ENCODE measurements at places on chromosomes 5 and 9.

DNA sequence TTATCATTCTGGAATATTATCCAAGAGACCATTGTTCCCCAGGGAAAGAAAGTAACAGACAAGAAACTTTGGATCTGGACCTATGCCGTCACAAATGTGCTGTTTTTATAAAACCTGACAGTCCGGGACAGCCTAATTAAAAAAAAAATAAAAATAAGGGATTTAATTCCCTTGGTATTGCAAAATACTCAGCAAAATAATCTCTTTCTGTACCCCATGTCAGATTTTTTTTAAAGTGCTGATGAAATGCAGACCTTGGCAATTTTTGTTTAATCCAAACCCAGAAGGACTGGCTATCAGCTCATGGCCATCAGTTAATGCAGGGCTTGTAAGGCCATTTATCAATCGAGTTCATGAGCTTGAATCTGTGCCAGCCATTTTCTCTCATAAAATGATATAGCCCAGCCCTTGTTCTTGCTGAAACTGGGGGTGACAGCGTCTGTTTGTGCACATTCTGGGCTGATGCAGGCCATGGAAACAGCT is 162.7 kb upstream of the S1PR3 start:
- H3K27ac ChIP-seq = no peak overlapping the region
- DNase-seq = no peak
- no peaks in the 10 kb centered on the region for H3K27me3 ChIP-seq
- H3K36me3 ChIP-seq = no peaks in the 10 kb centered on the region
- no peak overlapping the region for H3K4me3 ChIP-seq

- no peak overlapping the region for H3K4me3 ChIP-seq
- H3K4me1 ChIP-seq = no peaks in the 10 kb centered on the region
- H3K27me3 ChIP-seq = no peaks in the 10 kb centered on the region
- no peak for DNase-seq
Measured at GRCh38 chr5:82862261-82862660, 214.9 kb downstream of the TMEM167A start.

- H3K36me3 ChIP-seq = no peaks in the 10 kb centered on the region
- no peak overlapping the region for H3K27ac ChIP-seq
- DNase-seq = no peak
- H3K4me1 ChIP-seq = peaks cover 5% of the 10 kb centered on the region
- no peaks in the 10 kb centered on the region for H3K27me3 ChIP-seq
Measured at GRCh38 chr5:4082966-4083564, 487.4 kb downstream of the IRX1 start.

DNA sequence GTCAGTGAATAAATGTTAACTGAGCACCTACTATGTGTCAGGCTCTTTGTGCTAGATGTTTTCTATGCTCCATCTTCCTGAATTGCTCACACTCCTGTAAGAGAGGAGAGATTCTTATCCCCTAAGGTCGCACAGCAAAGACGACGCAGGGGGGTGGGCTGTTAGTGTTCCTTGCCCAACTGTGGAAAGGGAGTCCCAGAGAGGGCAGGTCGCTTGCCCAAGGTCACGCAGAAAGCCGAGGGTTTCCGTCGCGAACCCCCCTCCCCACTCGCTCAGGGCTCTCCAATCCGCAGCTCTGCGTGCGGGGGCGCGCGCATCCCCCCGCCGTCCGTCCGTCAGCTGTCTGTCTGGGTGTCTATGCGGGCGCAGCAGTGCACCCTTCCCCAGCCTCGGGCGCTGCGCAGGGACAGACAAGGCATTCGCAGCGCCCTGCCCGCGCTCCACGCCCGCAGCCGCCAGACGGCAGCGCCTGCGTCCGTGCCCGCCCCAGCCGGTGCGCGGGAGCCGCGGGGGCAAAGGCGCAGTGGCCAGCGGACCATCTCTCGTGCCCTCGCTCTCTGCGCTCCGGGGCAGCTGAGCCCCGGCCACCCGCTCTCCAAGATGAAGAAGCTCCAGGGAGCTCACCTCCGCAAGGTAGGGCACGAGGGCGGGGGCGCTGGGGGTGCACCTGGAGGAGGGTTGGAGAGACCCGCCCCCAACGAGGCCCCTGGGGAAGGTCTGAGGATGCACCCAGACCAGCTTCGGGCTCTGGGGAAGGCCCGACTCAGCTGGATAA is at the start of gene SLC6A7:
Gene SLC6A7, plus strand, starts transcription at position 335 of the 775 bp plus-strand sequence. Its CDS starts 266 bp downstream, at position 601.
- H3K4me3 ChIP-seq = peak within 1 kb of the TSS; percentile 3
- peaks cover 15% of the 10 kb centered on the region for H3K27me3 ChIP-seq
- H3K27ac ChIP-seq = no peak within 1 kb of the TSS
- H3K36me3 ChIP-seq = peaks cover 24% of the 10 kb centered on the region
- H3K4me1 ChIP-seq = peaks cover 12% of the 10 kb centered on the region
- DNase-seq = peak; percentile 43

GRCh38 chr9:128003966-128004604 is 23.3 kb upstream of the EEIG1 start:
- H3K27ac ChIP-seq = no peak overlapping the region
- H3K4me1 ChIP-seq = no peaks in the 10 kb centered on the region
- no peak overlapping the region for H3K4me3 ChIP-seq
- no peaks in the 10 kb centered on the region for H3K27me3 ChIP-seq

DNA sequence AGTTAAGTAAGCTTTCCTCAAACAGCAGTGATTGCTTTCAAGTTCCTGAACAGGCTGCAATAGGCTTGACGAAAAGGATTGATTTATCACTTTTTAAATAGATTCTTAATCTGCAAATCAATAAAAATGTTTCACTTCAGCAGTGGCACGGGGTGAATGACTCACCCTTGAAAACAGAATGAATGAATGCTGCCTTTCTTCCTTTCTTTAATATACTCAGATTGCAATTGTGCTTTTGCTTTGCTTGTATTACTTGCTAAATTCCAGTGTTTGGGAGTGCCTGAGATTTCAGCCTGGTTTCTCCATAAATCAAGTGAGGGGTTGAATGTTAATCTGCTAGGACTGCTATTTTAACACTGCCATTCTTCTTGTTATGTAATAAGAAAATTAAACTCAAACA is 1293.8 kb downstream of the PTPRD start:
- H3K4me1 ChIP-seq = no peaks in the 10 kb centered on the region
- H3K27ac ChIP-seq = no peak overlapping the region
- no peaks in the 10 kb centered on the region for H3K36me3 ChIP-seq
- no peak for DNase-seq
- H3K27me3 ChIP-seq = no peaks in the 10 kb centered on the region

DNA sequence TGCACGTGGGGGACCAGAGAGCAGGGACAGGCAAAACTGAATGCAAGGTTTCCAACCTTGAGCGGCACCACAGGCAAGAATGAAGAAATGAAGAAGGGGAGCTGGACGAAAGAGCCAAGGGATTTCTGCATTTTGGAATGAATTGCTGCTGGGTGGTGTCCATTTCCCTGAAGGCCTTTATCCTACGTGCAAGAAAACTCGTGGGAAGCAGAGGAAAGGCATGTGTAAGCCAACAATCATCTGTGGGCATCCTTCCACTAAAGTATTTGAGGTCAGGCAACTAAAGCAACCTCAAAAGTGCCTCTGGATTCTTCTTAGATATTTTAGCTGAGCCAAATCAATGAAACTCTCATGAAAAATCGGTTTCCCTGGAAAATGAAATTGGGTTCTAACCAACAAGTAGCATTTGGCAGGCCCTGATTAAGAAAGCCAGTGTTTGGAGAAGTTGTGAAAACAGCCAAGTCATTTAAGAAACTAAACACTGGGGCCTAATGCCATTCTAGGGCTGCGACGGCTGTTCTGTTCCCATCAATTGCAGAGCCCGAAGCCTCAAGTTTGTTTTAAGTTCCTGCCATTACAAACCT is 4.7 kb upstream of the TGFBI start:
- H3K4me3 ChIP-seq = no peak overlapping the region
- DNase-seq = no peak
- no peaks in the 10 kb centered on the region for H3K4me1 ChIP-seq
- no peaks in the 10 kb centered on the region for H3K36me3 ChIP-seq

GRCh38 chr9:26562338-26562737 is 330.3 kb downstream of the CAAP1 start:
- no peaks in the 10 kb centered on the region for H3K27me3 ChIP-seq
- no peak for DNase-seq
- H3K4me3 ChIP-seq = no peak overlapping the region
- H3K27ac ChIP-seq = no peak overlapping the region
- H3K4me1 ChIP-seq = no peaks in the 10 kb centered on the region

DNA sequence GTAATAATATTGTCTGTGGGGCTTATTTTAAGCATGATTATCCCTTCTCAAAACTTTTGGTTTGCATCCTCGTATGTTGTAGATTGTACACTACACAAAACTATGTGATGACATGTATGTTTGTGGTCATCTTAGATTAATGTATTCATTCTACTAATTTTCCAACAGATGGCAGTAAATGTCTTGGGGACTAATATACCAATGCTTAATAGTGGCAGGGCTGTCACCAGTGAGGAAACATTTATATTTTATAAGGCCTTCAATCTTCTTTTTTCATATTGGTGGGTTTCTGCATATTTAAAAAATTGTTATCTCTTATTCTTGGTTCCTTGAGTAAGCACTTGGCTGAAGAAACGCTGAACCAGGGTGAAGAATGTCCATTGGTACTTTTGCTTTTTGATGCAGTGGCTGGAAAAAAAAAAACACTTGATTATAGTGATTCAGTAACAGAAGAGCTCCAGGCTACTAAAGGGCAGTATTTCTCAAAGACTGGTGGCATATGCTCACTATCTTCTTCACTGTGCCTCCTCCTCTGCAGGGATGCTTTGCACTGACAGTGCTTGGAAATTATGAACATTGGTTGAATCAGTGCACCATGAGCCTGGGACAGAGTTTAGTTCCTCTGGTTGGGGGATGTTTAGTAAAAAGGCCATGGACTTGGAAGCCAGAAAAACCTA is 530.3 kb downstream of the RASEF start:
- H3K4me3 ChIP-seq = no peak overlapping the region
- no peaks in the 10 kb centered on the region for H3K4me1 ChIP-seq
- no peak overlapping the region for H3K27ac ChIP-seq

DNA sequence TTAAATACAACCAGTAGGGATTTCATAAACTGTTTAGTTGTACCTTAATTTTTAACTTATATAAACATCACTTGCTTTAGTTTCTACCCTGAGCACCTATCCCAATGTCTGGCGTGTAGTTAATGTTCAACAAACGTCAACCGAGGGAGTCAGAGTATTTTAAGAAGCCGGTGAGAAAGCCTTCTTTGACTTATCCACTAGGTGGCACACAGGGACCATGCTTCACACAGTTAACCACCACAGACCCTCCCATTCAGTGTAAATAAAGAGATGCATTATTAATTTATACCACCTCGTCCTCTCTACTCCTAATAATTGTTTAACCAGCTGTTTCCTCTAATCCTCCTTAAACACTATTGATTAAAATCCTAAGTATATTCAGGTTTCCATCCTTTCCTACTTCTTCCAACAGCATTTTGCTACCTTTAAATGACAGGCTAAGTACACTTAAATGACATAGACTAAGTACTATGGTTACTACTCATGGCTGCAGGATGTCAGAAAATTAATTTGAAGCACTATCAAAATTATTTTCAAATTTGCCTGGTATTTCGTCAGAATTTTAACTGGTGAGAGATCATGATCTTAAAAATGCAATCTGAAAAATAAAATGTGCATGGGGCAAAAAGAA is 2.3 kb downstream of the HAPLN1 start:
- peaks cover 6% of the 10 kb centered on the region for H3K27me3 ChIP-seq
- H3K36me3 ChIP-seq = no peaks in the 10 kb centered on the region
- H3K4me3 ChIP-seq = no peak overlapping the region
- DNase-seq = peak; percentile 72
- H3K27ac ChIP-seq = no peak overlapping the region
- H3K4me1 ChIP-seq = no peaks in the 10 kb centered on the region

- H3K27ac ChIP-seq = no peak overlapping the region
- H3K36me3 ChIP-seq = no peaks in the 10 kb centered on the region
- no peaks in the 10 kb centered on the region for H3K27me3 ChIP-seq
- H3K4me1 ChIP-seq = no peaks in the 10 kb centered on the region
- peak; percentile 11 for DNase-seq
Measured at GRCh38 chr5:42005561-42006153, 80.6 kb downstream of the FBXO4 start.

- H3K4me1 ChIP-seq = no peaks in the 10 kb centered on the region
- H3K36me3 ChIP-seq = no peaks in the 10 kb centered on the region
- no peak overlapping the region for H3K27ac ChIP-seq
- peaks cover 7% of the 10 kb centered on the region for H3K27me3 ChIP-seq
Measured at GRCh38 chr9:121498150-121498486, 1.5 kb downstream of the GGTA1 start.

DNA sequence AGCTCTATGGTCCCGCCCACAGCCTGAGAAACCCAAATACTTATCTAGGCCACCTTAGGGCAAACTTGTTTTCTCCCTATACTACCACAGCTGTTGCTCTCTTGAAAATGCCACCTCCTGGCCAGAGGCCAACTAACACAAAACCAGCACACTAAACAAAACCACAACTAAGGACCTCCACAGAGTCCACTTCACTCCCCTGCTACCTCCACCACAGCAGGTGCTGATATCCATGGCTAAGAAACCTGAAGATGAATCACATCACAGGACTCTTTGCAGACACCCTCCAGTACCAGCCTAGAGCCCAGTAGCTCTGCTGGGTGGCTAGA is 108.4 kb downstream of the ALDH1A1 start:
- DNase-seq = no peak
- H3K27me3 ChIP-seq = no peaks in the 10 kb centered on the region
- no peak overlapping the region for H3K27ac ChIP-seq
- H3K4me1 ChIP-seq = no peaks in the 10 kb centered on the region
- H3K4me3 ChIP-seq = no peak overlapping the region

DNA sequence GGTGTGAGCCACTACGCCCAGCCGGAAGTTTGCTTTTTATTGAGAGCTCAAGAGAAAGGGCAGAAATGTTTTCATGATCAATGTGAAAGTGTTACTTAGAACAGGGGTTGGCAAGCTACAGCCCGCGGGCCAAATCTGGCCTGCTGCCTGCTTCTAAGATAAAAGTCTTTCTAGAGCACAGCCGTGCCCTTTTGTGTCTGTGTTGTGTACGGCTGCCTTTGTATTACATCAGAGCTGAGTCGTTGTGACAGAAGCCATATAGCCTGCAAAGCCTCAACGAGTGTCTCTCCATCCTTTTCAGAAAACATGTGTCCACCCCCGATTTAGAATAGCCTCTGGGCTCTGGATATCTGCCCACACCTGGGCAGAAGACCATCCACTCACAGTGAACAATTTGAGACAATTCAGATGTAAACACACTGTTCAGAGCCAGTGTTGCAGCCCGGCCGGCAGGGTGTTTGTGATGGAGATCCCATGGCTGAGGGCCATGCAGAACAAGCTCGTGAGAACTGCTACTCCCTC is 28.8 kb downstream of the AK8 start:
- no peak overlapping the region for H3K27ac ChIP-seq
- no peak for DNase-seq
- H3K27me3 ChIP-seq = no peaks in the 10 kb centered on the region
- no peaks in the 10 kb centered on the region for H3K4me1 ChIP-seq

- no peaks in the 10 kb centered on the region for H3K4me1 ChIP-seq
- no peaks in the 10 kb centered on the region for H3K27me3 ChIP-seq
- no peaks in the 10 kb centered on the region for H3K36me3 ChIP-seq
- DNase-seq = no peak
- H3K4me3 ChIP-seq = peak within 1 kb of the TSS; percentile 40
Measured at GRCh38 chr5:151686674-151687407, at the start of gene SPARC. Gene SPARC (minus strand): TSS chr5:151686915. CDS start chr5:151676188, 10,727 bp downstream.

GRCh38 chr9:93664549-93665120 is 88.3 kb downstream of the PHF2 start:
- no peak for DNase-seq
- peaks cover 7% of the 10 kb centered on the region for H3K36me3 ChIP-seq
- H3K27ac ChIP-seq = no peak overlapping the region

Measured in small intestine (tissue), 16 donors.